M059J (cell line): ENCODE measurements at places on chromosomes 2 and 18.

DNA sequence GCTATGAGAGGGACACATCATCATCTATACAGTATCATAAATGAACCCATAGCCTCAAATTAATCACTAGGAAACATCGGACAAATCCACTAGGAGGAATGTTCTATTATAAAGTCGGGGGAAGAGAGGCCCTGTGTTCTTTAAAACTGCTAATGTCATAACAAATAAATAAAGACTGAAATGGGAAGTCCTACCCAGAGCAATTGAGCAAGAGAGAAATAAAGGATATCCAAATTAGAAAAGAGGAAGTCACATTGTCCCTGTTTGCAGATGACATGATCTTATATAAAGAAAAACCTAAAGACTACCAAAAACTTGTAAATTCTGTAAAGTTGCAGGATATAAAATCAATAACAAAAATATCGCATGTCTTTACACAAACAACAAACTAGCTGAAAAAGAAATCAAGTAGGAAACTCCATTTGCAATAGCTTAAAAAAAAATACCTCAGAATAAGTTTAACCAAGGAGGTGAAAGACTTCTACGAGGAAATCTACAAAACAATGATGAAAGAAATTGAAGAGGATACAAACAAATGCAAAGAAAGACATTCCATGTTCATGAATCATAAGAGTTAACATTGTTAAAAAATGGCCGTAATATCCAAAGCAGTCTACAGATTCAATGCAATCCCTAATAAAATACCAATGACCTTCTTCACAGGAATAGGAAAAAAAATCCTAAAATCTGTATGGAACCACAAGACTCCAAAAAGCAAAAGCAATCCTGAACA, 30.6 kb downstream of the RTN4 start:
- no peak for DNase-seq

DNA sequence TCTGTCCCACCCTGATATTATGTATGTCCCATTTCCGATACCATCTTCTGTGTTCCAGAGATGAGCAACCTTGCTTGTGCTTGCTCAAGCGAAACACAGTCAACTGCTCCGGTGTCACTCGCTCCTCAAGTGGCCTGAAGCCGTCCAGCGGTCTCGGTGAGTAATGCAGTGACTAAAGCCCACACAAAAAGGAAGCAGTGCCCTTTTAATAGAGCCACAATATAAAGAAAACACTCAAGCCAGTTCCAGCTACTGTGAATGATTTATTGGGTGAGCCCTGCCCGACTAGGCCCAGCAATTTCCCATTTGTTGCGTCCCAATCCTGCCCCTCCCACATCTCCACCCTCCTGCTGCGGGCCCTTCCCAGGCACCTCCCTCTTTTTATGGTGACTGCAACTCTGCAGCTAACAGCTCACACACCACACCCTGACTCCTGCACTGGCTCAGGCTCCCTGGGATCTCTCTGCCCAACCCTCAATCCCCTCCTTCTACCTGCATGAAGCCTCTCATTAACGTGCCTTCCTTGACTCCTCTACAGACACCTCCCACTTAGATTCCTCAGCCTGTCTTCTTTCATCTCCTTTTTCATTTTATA, 44.2 kb upstream of the DSC1 start:
- DNase-seq = peak; percentile 47

DNA sequence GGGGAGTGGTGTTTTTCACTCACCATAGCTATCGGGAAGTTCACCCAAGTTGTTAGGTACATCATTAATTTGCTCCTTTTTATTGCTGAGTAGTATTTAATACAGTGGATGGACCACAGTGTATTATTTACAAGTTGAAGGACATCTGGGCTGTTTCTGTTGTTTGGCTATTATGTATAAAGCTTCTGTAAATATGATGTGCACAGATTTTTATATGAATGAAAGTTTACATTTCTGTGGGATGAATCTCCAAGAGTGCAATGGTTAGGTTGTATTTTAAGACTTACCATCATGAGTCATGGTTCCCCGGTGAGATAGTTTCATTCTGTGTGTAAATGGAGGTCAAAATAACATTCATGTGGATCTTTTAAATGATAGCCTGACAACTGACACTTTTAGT, 337.4 kb downstream of the PTPRM start:
- peak; percentile 90 for DNase-seq

GRCh38 chr18:24869285-24869684, 408.8 kb downstream of the HRH4 start:
- peak; percentile 10 for DNase-seq

DNA sequence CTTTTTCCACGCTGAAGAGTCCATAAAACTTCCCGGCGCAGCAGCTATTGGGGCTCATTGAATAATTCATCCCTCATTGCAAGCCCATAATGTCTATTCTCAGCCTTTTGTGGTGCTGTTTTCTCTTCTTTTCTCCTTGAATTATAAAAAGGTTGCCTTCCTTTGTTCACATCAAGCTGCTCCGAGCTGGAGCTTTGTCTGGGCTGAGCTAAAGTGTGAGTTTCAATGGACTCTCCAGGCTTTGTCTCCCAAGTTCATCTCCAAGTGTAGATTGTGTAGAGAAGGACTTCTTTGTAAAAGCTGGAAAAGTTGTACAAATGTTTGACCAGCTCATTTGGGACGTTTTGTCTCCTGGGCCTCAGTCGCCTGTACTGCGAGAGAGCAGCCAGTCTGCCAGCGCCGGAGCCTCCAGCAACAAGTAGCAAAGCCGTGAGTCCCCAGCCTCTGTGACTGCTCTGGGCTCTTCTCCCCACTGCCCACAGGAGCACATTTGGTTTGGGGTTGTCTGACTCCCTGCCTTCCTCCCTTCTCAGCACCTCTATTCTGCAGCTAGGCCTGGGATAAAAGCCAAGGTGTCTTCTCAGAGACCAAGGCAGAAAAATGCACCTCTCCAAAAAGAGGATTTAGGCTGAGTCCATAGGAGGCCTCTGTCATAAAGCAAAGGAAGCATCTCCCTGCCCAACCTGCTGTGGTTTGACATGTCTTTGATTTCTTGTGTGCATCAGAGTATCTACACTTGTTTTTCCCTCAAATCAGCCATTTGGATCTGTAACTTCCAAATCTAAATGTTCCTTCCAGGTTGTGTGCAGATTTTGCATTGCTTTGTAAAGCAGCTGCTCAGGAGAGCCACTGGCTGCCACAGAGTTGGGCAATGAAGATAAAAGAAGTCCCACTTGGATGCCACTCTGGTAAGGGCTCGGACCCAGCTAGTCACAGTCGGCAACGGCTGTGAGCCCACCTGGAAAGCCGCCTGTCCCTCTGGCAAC, 6.4 kb downstream of the PAX3 start:
- no peak for DNase-seq

GRCh38 chr2:166651080-166651675, 157.1 kb upstream of the SCN7A start:
- no peak for DNase-seq

DNA sequence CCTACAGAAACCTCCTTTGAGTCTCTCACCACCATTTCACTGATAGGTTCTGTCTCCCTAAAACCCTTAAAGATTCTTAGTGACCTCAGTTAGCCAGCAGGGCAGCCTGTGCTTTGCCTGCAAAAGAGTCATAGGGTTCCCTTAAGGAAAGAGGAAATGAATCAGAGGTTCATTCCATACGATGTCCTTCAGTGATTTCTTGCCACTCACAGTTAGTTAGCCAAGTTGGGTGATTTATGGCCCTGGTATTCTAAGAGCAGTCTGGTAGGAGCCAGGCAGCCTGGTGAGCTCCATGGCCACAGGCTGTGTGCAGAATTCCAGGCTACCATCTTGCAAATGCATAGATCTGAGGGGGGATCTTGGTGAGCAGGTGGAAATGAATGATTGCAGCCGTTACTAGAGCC, 18.7 kb upstream of the CCBE1 start:
- DNase-seq = peak; percentile 99

DNA sequence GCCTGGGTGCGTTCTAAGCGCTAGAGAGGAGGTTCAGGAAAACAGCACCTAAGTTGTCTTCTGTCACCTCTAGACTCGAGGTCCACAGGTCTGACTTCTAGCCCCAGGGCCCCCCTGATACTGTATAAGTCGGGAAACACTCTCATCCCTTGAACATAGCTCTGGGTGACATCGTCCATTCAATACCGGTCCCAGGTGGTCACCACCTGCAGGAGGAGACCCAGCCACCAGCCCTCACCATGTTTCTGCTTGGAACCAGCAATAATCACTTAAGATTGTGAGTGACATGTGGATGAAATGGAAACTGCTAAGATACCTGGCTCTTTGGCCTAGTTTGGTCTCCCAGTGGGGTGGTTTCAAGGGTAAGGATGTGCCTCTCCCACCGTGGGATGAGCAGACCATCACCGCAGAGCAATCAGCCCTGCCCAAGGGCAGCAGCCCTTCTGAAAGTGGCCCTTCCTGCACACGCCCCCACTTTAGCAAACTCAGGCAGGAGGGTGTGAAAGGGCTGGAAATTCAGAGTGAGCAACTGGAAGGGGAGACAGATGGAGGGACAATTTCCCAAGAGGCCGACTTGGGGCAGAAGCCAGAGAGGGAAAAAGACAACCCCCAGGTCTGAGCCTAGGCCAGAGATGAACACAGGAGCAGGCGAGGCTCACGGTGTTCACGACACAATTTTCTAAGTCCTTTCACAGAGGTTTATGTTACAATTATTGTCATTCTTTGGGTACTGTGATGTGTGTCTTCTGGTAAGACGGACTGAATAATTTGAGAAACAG, 95.2 kb downstream of the ZNF516 start:
- no peak for DNase-seq

DNA sequence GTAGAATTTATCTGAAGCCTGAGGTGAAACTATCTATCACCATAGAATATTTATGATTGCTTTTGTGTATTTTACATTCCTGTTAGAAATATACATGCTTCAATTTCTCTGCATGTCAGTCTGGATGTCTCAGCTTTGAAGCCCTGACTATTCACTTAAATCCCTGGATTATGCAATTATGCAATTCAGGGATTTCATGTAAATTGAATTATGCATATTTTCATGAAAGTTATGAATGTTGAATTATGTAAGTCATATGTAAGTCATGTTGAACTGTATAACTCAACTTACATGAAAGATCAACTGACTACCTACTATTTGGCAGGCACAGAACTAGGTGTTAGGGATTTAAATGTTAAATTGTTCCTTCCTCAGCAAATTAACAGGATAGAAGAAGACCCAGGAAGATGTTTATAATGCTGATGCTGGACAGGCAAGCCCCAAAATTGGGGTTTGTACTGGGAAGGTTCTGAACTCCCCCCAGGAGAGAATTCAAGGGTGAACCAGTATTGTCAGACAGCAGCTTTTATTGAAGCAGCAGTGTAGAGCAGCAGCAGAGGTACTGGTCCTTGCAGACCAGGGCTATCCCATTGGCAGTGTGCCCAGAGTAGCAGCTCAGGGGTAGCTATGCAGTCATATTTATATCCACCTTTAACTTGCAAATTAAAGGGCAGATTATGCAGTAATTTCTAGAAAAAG, 236.5 kb downstream of the ZNF804A start:
- DNase-seq = no peak

DNA sequence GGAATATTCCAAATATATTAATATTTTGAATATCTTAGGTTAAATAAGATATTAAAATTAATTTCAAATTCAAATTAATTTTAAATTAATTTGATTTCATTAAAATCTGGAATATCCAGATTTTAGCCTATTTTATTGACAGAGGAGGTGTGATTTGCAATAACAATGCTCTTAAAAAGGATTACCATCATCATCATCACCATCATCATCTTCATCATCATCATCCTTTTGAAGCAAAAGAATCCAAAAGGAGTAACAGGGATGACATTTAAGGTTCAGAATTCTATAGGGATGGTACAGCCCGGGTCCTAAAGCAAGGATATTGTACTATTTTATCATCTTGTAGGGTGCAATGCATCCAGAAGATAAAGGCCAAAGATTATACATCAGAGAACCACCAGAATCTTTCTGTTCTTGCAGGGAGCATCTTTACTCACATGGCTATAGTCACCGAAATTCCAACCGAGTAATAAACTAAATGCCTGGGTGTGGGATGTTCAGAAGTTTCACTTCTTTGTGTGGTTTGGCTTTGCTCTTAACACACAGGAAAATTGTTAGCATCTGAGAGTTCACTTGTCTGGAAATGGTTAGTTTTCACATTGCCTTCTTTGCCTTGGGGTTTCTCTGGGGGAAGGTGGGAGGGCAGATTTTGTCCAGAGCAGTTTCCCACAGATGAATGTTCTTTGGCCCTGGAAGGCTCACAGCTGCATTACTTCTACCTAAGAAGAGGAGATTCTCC, 99.1 kb upstream of the ITGA6 start:
- no peak for DNase-seq

DNA sequence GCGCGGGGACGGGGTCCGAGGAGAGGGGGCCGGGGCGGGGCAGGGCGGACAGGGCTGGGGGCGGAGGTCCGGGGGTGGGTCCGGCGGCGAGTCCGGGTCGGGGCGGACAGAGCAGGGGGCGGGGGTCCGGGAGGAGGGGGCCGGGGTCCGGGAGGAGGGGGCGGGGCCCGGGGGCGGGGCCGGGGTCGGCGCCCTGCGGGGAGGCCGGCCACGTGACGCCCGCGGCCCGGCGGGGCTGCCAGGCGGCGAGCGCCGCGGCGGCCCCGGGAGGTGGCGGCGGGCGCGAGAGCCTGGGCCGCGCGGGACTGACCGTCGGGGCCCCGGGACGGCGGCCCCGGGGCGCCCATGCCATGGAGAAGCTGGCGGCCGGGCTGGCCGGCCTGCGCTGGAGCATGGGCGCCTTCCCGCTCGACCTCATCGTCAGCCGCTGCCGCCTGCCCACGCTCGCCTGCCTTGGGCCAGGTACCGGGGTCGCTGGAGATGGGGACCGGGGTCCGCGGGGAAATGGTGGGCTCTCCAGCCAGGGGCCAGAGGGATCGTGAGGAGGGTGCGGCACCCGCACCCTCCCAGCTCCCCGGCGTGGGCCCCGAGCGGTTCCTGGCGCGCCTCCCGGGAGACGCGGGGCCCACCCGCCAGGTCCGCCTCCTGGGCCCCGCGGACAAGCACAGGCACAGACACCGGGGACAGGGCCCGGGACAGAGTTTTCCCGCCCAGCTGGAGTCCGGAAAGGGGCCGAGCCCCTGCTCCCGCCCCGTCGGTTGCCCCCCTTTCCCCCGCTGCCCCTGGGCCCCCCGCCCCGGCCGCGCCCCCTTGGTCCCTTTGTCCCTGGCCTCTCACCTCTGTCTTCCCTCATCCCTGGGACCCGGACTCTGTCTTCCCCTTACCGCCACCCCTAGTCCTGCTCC, at the start of gene GAREM2:
Gene GAREM2 (plus strand): TSS at position 218 of the 905 bp plus-strand sequence. CDS start 133 bp downstream, at position 351.
- no peak for DNase-seq

DNA sequence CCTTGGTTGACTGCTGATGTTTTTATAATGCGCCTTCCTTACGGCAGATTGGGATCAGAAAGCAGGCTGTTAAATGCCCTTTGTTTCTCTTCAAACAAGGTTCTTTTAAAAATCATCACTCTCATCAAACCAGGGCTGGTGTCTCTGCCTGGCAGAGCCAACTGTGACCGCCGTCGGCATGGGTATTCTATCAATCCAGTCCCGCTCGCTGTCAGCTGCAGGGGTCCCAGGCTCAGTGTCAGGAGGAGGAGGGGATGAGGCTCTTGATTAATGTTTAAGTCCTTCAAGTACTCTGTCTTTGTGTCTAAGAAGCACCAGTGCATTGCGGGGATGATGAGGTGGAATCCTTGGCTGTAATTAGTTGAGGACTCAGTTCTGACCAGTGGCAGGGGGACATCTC, 348.1 kb downstream of the RNF144A start:
- DNase-seq = no peak
